Fibroblast of lung (primary cell): ENCODE measurements at places on chromosomes 13 and 19. TPM values are rescaled to one million over a fixed set of nuclear protein-coding genes. Genes with fewer than 3 reads are reported as not detected.

CYP2A6 gene
- polyA plus RNA-seq = not detected in 2 replicates

DNA sequence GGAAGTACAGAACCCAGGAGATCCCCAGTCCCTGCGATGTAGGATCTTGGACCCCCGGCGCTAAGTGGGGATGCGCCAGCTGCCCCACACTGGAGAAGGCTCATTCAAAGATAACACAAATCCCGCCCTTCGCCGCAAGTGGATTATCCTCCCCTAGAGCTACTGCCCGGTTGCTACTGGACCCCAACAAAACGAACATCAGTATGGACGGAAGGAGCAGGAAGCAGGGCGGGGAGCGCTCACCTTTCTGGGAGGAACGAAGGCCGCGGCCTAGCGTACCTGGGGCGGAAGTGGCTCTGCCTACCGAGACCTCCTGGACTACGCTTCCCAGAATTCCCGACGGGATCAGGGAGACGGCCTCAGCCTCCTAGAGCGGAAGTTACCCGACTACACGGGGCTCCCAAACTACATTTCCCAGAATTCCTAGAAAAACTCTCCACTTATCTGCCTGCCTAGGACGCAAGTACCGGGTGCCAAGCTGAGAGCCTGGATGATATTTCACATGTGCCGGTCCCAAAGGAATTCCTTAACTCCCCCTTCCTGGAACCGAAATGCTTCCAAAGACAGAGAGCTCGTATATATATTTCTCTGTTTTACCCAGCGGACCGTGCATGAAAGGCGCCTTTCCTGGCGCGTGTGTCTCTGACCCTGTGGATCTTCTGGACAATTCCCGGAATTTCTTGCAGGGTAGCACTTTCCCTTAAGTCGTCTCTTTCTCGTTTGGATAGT is at the start of gene ZNF112:
TSS of gene ZNF112 (minus strand) at position 298 of the 729 bp plus-strand sequence. CDS start 16,141 bp downstream, outside the sequence.
- peak; percentile 92 for DNase-seq

GRCh38 chr19:17331045-17331558 is 3.6 kb downstream of the ANO8 start:
- no peak for DNase-seq

DNA sequence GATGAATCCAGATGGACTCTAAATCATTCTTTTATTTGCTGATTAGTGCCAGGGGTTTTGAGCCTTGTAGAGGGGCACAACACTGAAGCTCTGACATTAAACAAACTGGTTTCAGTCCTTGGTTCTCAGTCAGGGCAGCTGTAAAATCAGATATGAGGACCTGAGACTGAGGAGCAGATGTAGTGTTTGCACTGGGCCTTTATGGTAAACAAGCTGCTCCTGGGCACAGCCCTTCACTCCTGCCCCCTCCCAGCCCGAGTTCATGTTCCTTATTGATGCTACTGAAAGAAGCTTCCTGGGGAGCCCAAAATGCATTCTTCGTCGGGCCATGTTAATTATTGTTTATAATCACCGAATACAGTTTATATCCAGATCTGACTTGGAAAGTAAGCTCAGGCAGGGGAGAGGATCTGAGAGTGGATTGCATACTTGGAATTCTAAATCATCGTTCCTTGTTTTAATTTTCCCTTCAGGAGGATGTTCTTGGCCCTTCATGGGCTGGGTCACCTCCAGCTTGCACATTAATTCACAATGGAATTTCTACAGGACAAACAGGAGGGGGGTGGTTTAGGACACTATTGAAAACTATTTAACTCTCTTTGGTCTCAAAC is 213.5 kb downstream of the FGF9 start:
- DNase-seq = no peak

DNA sequence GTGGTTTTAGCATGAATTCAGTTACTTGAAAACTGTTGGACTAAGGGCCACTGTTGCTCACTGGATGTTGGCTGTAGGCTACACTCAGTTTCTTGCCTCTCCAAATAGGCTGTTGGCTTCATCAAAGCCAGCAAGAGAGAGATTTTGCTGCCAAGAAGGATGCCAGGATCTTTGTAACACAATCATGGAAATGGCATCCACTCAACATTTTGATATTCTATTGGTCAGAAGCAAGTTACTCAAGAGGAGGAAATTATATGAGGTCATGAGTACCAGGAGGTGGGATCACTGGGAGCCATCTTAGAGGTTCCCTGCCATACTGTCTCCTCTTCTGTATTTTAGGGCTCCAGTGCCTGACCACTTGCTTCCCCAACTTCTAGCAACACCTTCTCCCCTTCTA is 30.6 kb downstream of the SYDE1 start:
- peak; percentile 37 for DNase-seq

- peak; percentile 80 for DNase-seq
Observed at GRCh38 chr19:58150328-58150921, at the start of gene ZNF329. TSS of gene ZNF329 (minus strand) at chr19:58150789. CDS start at chr19:58129503, 21,286 bp downstream.

DNA sequence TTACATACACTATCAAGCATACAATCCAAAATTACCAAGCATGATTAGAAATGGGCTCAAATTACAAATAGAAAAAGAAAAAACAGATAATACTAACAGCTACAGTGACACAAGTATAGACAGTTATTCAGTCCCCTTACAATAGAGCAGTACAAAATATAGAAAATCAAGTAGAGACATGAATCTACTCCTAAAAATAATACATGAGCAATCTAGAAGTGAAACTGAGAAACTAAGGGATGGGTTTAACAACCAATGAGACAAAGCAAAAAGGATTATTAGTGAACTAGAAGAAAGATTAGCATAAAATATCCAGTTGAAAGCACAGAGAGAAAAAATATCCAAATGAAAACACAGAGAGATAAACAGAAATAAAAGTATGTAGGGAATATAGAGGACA is 426.7 kb downstream of the TBC1D4 start:
- no peak for DNase-seq

DAND5 gene
- 0.03 TPM in 1 of 2 replicates, not detected in the other for polyA plus RNA-seq

ZNF699 gene
- polyA plus RNA-seq = 2.7 and 4.0 TPM in 2 replicates

IFT88 gene
- 8.6 and 9.3 TPM in 2 replicates for polyA plus RNA-seq

DNA sequence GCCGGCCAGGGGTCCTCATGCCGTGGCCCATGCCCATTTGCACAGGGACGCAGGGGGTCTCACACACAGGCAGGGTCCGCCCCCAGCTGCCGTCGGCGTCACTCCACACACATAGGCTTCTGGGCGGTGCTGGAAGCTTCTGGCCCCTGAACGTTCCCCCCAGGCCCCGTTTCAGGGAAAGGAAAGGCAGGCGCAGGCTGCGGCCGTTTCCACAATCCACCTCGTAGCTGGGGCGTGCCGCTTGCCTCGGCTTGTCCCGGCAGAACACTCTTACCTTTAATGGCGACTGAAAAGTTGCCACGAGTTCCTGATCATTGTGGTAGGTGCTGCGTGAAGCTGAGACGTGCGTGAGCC is 53.4 kb downstream of the MCF2L start:
- no peak for DNase-seq

DNA sequence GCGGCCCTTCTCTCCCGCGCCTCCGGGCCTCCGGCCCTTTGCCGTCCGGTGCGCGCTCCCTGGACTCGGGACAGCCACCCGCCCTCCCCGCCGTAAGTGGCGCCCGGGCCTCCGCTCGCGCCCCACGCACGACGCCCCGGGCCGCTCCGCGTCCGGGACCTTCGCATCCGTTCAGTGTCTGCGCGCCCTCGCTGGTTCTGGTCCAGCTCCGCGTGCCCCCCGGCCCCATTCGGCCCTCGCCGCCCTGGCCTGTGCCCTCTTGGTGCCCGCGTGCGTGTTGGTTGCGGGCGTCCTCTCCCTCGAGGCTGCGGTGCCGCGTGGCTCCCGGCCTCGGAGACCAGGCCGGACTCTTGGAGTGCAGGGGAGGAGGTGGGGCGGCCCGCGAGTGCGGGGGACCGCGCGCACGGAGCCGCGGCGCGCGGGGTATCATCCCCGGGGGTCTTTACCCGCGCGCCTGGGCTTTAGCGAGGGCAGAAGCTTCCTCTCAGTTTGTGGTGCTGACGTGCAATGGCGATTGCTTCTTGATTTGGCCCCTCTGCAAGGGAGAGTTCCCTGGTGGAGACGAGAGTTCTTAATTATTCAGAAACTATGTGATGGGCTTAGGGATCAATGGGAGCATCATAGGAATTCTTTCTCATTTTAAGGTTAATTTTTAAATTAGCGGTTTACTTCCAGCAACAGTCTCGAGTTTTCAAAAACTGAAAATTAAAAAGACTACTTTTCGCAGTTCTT is 757 bp downstream of the WASF3 start:
- peak; percentile 26 for DNase-seq

CLEC17A gene
- 0.02 and 0.03 TPM in 2 replicates for polyA plus RNA-seq

SLAIN1 gene
- polyA plus RNA-seq = 0.54 and 0.56 TPM in 2 replicates

LYPD5 gene
- polyA plus RNA-seq = 0.12 and 0.37 TPM in 2 replicates

DNA sequence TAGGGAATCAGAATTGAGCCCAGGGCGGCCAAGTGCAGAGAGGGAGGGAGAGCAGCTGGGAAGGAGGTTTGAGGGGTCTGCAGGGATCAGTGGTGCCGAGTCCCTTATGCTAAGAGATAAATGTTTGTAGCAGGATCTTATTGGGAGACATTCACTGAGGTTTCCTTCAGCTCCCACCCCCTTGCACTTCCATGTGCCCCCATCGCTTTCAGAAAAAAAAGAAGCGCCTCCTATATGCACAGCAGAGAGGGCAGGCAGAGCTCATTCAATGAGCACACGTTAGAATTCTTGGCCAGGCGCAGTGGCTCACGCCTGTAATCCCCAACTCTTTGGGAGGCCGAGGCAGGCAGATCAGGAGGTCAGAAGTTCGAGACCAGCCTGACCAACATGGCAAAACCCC is 28.0 kb downstream of the CYP4F2 start:
- DNase-seq = no peak

DNA sequence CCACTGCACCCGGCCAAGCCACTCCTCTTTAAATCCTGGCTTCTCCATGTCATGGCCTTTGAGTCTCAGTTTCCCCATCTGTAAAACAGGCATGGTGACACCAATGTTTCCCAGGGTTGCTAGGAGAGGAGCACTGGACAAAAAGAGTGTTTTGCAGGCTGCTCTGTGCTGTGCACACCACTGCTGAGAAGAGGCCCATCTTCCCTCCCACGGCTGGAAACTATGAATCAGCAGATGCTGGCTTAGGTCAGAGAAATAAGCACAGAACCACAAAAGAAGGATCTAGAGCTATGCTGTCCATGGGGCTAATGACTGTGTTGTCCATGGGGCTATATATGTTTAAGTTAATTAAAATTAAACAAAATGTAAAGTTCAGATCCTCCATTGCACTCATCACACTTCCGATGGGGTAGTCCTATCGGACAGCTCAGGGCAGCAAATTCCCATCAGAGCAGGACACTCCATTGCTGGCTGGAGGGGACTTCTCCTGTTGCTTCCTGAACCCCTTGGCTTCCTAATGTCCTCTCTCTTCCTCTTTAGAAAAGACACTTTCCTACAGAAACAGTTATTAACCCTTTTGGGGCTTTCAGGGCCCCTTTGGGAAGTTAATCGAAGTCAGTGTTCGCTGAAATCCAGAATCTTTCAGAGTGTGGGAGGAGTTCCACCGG is 37.1 kb downstream of the TSHZ3 start:
- peak; percentile 68 for DNase-seq

GJA3 gene
- 0.44 and 1.1 TPM in 2 replicates for polyA plus RNA-seq

DNA sequence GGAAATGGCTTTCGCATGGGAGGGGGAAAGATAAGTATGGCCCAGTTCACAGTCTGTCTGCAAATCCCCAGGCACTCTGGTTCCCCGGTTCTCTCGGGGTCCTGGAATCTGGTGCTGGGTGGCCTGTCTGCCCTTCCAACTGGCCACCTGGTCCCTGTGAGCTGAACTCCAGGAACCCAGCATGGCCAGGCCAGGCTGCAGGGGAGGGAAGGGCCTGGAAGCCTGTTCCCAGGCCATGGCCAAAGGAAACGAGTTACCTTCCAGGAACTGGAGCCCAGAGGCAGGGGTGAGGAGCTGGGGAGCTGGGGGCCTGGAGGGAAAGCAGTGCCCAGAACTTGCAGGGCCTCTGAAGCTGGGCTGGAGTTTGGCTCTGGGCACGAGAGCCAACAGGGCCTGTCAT is 19.1 kb upstream of the PNMA8C start:
- DNase-seq = no peak
